ENCODE measurements at places on chromosomes 1 and 21.
A peak's percentile ranks its signal among the peaks of the same experiment; 100 is the strongest.

DNA sequence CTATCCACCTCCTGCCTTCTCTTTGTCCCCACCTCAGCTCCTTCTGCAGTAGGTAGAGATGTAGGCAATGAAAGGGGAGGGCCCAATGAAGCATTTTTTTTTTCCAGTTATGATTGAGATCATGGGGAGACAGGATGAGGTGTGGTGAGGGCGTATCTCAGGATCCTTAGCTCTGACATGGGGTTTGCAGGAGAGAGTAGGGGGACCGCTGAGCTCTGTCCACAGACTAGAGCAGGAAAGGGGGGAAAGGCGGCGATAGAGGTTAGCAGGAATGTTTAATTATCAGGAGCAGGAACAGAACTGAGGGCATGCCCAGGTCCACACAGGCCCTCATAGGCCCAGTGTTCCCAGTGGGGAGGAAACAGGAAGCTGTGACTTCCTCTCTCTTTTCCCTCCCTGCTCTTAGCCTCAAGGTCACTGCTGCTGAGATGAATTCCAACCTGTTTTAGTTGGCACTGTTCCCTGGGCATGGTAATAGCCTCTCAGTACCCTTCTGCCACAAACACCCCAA, 901 bp upstream of the RXFP4 start:
- peak; percentile 51 for DNase-seq

GRCh38 chr1:158998037-158998780, 11.5 kb upstream of the IFI16 start:
- DNase-seq = no peak

DNA sequence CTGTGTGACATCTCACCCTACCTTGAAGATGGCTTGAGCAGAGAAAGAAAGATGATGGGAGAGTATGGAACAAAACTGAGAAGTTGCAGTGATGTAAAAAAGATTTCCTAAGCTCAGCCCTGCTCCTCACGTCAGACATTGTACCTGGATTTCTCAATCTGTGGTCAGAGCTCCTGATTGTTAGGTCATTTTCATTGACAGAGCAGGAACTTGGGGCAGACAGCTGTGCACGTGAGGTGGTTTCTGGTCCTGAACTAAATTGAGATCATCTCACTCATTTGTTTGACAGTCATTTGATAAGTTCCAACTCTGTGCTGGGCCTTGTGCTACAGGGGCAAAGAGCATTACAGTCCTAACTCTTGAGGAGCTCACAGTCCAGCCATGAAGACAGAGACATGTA, 10.2 kb downstream of the TRAF3IP3 start:
- DNase-seq = peak; percentile 53

- peak; percentile 1 for DNase-seq
These were observed 419.9 kb downstream of the ZP4 start for GRCh38 chr1:237470712-237471338.

DNA sequence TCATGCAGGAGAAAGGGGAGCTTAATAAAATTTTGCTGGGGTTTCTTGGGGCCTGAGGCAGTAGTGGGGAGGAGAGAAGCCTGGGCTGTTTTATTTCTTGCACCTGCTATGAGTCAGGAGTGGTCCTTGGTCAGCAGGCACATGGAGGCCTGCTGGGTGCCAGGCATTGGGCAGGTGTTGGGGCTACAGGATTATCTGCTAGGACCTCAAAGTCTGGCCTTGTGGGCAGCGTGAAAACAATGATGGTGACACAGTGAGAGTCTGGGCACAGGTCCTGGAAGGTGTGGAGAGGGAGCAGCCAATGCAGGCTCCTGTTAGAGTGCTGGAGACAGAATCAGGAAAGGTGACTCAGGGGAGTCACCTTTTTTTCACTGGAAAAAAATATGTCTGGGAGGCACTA, 17.2 kb downstream of the ROR1 start:
- DNase-seq = peak; percentile 73

DNA sequence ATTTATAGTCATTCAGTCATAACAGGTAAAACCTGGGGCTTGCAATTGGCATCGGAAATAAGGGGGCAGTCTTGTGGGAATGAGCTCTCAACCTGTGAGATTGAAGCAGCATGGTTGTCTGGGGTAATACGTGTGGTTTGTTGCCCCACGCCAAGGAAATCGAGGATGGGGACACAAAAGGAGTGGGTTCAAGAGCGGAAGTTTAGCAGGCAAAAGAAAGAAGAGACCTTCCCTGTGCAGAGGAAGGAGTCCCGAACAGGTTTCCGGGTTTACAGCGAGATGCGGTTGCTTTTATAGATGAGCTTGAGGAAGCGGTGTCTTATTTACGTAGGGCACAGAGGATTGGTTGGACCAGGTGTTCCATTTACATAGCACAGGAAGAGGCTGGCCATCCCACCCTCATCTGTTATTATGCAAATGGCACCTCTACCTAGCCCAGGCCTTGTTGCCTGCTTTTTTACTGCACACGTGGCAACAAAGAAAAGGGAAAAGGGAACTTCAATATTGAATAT, 37.3 kb downstream of the IFNAR1 start:
- DNase-seq = no peak

- DNase-seq = no peak
These were observed 92.5 kb upstream of the IRF2BP2 start for GRCh38 chr1:234702342-234703000.

All from mammary epithelial cell (primary cell).